ENCODE measurements at places on chromosomes 11 and 22.

- DNase-seq, result no peak
These were observed 17.7 kb downstream of the CYTH4 start for GRCh38 chr22:37299969-37300509.

DNA sequence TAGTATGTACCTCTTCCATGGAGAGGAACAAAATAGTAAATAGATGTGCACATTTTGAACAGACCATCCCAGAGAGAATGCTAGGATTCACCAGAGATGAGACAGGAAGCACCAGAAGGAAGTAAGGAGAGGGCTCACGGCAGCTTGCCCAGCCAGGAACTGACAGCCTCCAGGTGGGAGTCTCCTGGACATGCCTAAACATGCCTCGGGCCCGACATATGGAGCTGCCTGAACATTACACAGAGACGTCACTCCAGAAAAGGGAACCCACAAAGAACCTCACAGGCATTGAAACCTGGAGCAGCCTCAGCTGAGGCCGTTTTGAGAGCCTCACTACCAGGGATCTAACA is 67.4 kb downstream of the BRD1 start:
- no peak for DNase-seq

DNA sequence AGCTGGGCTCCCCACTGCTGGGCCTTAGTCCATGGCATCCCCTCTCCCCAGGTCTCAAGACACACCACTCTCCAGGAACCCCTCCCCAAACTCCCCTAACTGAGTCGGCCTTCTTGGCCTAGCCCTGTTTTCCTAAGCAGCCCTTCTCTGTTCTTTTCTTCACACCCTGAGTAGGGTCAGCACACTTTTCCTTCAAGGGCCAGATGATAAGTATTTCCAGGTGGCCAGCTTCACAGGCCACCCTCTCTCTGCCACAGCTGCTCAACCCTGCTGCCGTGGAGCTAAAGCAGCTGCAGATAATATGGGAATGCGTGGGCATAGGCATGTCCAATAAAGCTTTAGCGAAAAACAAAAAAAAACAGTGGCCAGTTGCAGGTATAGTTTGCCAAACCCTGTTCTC is 24.1 kb downstream of the DGCR2 start:
- DNase-seq, result no peak

DNA sequence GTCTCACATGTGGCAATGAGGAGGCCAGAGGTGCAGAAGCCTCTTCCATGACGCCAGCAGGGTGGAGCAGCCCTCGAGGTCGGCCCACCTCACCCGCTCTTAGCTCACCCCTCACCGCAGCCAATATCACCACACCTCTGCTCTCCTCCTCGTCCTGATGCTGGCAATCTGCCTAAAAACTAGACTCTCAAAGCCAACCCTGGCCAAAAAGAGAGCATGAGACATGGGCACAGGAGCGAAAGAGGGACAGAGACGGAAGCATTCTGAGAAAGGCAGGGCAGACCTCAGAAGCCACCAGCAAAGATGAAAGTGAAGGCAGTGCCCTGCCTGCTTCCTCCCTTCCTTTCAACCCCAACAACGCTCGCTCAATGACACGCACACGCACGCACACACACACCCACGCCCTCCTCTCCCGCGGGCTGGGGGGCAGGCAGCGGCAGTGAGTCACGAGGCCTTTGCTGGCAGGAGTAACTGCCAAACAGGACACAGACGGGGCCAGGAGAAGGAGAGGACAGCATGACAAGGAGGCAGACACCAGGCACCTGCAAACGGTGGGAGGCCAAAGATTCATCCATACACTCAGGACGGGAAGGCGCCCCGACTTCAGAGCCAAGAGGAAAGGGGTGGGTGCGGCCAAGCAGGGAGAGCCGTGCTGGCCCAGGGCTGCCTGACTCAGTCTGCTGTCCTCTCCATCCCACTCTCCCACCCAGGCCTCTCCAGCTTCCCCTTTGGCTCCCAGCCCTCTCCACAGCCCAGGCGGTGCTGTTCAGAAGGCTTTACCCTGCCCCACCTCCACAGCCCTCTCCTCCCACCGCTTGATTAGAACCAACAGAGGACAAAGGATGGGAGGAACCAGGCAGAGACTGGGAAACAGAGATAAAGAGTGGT is 11.4 kb downstream of the IGSF9B start:
- DNase-seq, result no peak

- DNase-seq, result peak; percentile 80
These were observed 266.0 kb upstream of the NARS2 start for GRCh38 chr11:78840623-78841022.

DNA sequence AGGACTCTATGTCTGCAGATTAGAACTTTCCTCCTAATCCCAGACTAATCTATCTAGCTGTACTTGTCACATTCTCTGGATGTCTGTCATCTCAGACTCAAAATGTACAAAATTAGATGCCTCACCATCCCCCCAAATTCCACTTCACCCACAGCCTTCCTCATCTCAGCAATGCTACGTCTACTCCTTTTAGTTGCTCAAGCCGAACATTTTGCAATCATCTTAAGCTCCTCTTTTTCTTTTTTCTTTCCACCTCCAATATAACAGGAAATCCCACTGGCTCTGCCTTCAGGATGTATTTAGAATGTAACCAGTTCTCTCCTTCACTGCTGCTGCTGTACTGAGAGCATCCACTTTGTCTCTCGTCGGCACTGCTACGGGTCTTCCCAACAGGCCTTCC is 1091.8 kb downstream of the TBC1D22A start:
- no peak for DNase-seq

DNA sequence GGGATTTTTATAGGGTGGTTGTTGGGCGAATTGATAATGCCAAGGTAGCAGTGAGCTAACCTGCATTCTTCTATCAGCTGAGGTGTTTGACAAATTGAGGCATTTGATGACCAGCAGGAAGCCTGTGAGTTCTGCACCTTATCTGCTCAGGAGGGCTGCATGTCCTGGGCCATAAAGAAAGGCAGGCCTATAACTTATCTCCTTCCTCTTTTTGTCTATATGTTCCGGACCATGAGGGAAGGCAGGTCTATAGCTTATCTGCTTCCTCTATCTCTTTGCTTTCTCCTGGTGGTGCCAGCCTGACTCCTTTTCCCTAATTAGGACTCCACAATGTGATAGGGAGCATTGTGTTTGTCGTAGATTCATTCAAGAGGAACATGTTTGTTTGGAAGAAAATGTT is 8.6 kb upstream of the JAM3 start:
- DNase-seq, result no peak

DNA sequence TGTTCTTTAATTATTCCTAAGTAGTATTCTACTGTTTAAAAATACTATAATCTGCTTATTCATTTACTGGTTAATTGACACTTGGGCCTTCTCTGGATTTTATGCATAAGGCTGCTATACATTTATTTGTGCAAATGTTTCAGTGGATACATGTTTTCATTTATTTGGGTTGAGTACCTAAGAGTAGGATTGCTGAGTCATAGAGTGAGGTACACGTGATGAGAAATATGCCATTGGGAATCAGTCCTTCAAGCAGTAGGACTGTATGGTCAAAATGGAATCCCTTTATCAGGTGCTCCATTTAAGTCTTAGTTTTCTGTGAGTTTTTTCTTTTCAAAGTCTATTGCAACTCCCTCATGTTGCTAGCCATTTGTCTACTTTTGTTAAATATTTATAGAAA is 275.2 kb upstream of the SORL1-AS1 start:
- no peak for DNase-seq
